Germinal center (tissue), 1 donor: ENCODE measurements at places on chromosomes 5 and 9.

DNA sequence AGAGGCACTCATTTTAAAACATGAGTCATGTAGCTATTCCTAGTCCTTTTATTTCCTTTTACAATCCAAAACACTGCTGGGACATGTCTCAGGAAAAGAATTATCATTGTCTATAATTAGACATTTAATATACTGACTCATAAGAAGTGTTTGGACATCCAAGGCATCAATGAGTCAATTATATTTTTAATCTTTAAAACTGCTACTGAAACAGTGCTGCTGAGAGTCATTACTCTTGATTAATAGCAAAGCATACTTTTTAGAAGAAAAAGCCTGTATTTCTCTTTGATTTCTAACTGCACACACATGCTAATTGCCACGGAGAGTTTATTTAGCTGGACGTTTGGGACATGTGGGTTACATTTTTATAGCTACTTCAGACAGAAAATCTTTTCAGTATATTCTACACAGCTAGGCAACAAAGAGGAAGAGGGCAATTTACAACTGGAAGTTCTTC, 1249.0 kb upstream of the CDH18 start:
- DNase-seq: no peak

- DNase-seq: no peak
These were observed 611.8 kb downstream of the BNC2 start for GRCh38 chr9:16258708-16259107.

DNA sequence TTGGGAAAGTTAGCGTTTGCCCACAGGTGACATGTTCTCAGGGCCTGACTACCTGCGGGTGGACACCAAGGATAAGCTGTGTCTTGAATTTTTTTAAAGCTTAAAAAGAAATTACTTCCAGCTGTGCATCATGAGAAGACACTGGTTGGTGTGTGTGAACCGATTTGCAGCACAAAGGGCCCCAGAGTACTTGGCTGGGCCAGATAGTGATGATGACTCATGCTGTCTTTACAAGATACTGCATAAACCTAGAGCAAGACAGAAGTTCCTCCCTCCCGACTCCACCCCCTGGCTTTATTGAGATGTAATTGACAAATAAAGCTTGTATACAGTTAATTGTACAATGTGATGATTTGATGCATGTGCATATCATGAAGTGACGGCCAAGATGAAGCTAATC, 212.8 kb downstream of the NXNL2 start:
- no peak for DNase-seq

DNA sequence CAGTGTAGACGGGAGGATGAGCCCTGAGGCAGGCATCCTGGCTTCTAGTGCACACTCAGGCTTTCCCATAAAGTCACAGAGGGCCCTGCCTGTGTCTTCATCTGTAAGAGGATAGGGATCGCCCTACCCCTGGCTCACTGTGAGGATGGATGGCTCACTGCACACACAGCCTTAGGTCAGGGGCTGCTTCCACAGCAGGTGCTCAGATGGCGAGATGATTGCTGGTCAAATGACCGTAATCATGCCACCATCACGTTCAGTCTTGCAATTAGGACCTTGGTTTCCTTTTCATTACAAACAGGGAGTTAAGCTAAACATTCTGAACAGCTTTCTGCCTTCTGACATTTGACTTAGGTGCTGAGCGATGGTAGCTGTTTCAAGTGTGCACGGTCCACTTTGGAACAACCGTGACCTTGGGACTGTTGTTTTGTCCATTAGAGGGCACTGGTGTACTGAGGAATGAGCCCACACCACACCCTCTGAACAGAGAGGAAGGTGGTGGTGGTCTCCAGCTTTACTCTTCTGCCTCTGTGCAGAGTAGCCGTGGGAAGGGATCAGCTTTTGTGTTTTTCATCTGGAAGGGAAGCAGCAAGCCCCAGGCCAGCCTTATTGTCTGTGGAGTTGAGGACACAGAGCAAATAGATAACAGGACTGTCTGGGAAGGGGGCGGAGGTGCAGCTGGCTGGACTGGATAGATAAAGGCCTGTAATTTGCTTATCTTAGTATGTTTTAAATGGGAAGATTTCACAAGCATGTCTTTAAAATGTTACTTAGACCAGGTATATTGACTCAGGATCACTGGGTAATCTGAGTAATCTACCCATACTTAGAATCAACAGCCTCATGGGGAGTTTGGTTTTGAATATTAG, 183.1 kb downstream of the TRIO start:
- no peak for DNase-seq

- DNase-seq: no peak
These were observed 12.8 kb downstream of the GHR start for GRCh38 chr5:42436051-42436450.

- no peak for DNase-seq
These were observed 245.1 kb downstream of the DOCK8 start for GRCh38 chr9:459491-460444.

- DNase-seq: no peak
These were observed 17.5 kb downstream of the TNIP1 start for GRCh38 chr5:151063142-151063989.

DNA sequence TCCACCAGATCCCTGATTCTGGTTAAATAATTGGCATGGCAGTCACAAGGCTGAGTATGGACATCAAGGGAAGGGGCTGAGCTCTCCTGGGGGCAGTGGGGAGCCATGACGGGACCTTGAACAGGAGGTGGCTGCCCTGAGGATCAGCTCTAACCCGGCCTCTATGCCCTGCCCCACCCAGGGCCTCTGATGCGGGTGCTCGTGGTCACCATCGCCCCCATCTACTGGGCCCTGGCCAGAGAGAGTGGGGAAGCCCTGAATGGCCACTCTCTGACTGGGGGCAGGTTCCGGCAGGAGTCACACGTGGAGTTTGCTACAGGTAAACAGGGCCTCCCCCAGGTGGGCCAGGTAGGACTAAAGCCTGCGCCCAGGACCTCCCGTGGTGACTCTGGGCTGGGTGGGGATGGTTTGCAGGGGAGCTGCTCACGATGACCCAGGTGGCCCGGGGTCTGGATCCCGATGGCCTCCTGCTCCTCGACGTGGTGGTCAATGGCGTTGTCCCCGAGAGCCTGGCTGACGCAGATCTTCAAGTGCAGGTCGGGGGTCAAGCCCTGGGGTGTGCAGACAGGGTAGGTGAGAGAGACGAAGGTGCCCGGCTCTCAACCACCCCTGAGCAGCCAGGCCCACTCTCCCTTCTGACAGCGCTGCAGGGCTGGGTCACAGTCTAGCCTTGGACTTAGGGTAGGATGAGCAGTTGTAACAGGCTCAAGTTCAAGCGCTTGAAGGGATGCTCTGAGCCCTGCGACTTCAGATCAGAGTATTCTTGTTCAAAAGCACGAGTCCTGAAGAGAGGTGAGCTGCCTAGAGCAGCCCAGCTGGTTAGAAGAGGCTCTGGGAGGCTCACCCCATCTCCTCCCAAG, 19.9 kb upstream of the ASS1 start:
- DNase-seq: no peak

DNA sequence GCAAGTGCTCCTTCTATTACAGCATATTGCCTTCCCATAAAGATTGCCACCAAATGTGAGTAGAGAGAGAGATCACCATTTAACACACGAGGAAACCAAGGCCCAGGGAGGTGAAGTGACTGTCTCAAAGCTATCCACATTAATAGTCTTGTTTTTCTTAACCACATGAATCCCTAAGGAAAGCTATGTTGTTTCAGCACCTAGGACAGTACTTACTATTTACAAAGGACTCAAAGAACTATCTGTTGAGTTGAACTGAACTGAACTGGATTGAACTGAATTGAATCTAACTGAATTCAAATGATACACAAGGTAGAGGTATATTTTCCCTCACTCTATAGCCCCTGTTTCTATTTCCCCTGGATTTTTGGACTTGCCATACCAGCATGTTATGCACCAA, 430.4 kb downstream of the CAAP1 start:
- DNase-seq: no peak

- DNase-seq: no peak
These were observed 50.7 kb downstream of the NACC2 start for GRCh38 chr9:136044207-136044970.

DNA sequence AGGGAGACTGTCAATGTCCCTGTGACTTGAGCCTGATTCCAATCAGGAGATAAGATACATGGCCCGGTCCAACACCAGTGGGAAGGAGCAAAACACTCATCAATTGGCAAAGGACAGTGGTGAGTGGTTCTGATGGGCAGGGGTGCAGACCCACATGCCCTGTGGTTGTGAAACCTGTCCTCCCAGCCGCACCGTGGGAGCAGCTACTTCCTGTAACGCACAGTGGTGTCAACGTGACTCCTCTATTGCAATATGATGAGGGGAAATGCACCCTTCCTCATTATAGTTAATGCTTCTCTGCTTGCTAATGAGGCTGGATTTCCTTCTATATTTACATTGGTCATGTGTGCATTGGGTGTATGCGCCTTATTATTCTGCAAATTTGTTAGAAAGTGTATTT, 223.0 kb downstream of the IRX1 start:
- no peak for DNase-seq
